ENCODE measurements at places on chromosomes 1 and 21.
A peak's percentile ranks its signal among the peaks of the same experiment; 100 is the strongest.

GRCh38 chr1:78843546-78843945 is 163.0 kb downstream of the ADGRL4 start:
- no peak for DNase-seq

- no peak for DNase-seq
Observed at GRCh38 chr1:212952641-212952976, 2.3 kb downstream of the VASH2 start.

GRCh38 chr1:189567890-189568289 is 909.8 kb downstream of the BRINP3 start:
- no peak for DNase-seq

GRCh38 chr1:112296908-112297307 is 99.1 kb upstream of the CTTNBP2NL start:
- DNase-seq = peak; percentile 15

- no peak for DNase-seq
Observed at GRCh38 chr1:32100359-32100758, 7.5 kb upstream of the KPNA6 start.

GRCh38 chr21:43758111-43758641 is 17.9 kb downstream of the CSTB start:
- no peak for DNase-seq

All from smooth muscle cell of the brain vasculature (primary cell).